Left renal pelvis (tissue), 4 donors: ENCODE measurements at places on chromosomes 4 and X.

DNA sequence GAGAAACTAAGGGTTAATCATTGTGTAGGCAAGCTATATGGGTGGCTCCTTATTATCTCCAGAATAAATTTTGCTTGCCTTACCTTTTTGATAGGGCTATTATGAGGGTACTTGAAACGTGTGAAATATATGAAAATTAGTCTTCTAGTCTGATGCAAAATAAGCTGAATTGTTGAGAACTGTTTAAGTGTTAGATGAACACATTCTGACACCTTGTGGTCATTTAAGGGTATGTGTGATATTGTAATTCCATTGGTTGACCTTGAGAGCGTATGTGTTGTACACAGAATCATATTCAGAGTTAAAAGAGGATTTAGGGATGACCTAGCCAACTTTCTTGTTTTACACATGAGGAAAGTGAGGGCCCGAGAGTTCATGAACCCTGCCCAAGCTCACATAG lies 44.6 kb upstream of the LINC00632 start:
- DNase-seq: no peak

DNA sequence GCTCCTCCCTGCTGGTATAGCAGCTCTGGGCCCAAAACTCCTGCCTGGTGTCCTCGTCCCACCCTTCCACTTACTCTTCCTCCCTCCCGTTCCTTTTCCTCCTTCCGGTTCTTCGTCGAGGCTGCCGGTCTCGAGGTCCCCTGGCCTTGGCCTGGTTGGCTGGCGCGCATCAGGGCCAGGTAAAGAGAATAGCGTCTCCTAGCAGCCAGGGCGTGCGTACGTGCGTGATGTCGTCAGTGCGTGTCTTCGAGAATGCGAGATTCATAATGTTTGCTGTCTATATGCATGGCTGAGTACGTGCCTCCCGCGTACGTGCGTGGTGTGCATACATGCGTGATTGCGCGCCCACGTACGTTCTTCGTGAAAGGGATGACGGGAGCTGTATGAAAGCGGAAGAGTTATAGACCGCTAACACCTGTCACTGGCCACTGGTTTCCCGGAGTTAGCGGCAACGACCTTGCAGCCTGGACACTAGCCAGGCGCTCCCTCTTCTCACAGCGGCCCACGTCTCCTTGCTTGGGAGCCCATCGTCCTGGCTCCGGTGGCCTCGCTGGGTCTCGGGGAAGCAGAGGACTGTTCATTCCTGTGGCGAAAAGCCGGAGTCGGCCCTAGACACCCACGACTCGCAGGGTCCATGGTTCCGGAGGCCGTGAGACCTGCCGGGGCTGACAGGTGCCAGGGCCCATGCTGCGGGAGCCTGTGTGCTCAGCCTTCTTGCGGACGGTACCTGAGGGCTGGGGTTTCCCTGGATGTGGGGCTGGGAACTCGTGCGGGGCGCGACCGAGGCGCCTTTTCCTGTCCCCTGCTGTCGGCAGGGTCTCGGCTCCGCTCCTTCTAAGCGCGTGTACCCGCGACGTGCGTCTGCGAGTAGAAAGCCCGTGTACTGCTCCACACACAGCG lies at the start of gene EOLA1:
Gene EOLA1 (plus strand): TSS at position 392 of the 900 bp plus-strand sequence. CDS start 4,619 bp downstream, outside the sequence.
- peak; percentile 72 for DNase-seq

DNA sequence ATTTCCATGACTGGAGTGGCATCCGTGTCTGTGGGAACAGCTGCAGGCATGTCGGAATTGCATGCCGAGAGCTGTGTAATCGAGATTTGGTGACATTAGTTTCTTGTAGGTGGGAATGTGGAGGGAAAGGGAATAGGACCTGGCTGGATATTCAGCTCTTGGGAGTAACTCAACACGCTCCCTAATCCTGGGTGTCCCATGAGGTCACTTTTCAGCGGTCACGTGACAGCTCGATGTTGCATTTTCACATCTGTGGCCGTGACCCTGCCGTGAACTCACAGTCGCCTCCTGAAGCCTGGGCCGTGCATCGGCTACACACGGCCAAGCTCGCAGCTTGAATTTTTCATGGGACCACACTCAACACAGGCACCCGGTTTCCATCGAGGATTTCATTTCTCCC lies 25.8 kb upstream of the PSAPL1 start:
- DNase-seq: no peak

GRCh38 chr4:53586121-53586816 lies 5.0 kb downstream of the LNX1 start:
- no peak for DNase-seq

DNA sequence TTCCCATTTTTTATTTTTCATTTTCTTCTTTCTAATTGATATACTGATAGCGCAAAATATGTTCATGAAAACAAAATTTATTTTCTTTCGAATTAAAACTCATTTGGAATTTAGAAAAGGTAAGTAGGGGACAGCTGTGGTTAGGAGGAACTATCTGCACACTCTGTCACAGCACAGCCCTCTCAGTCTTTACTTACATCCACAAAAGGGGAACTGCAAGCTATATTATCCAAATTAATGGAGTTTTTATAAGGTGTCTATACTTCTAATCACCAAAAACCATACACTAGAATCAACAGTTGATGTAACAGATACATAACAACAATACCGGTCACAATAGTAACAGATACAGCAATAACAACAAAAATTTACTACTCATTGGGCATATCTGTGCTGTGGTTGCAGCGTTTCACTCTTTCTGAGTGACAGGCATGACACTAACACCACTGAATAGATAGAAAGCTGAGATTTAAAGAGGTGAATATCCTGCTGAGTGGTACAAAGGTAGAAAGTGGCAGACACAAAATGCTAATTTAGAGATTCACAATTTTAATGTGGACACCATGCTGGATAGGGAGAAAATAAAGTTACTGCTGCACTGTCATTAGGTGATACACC lies 160.7 kb downstream of the PPP3CA start:
- DNase-seq: no peak

DNA sequence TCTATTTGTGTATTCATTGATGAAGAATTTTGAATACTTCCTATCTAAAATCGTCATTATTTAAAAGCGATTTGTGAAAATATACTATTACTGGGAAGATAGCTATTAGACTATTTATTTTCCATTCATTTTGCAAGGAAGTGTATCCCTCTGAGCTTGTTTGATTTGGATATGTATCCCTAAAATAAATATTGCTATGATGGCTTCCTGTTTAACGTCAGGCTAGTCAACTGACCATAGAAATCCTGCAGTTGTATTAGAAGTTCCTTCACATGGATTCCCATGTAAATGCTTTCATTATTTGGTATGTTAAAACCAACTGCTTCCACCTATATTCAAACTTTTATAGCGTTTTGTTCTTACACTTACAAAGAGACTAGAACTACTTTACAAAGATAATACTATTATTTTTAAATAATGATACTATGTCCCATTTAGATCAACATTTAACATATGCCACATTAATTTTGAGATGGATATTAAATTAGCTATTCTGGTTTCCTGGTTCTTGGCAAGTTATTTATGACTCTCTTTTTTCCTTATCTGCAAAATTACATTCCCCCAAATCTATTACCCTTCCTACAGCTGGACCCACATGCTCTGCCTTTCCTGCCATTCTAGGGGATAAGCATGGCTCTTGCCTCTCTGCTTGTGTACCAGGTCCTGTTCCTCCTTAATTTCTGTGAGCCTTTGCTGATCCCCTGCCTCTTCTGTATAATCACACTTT lies 26.7 kb upstream of the PDE5A start:
- DNase-seq: no peak

DNA sequence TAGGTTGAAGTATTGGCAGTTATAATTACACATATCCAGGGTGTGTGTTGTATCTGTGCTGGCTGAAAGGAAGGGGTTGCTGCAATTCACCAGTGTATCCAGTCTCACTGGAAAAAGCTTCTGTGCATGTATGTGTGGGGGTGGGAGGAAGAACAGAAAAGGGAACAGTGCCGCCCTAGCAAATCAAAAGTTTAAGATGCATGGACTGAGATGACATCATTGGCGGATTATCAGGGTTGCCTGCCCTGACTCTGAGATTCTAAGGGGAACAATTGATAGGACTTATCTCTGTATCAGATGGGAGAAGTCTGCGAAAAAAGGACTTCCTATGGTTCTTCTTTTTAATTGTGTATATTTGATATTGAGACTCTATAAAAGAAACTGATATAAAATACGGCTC lies 3.5 kb downstream of the SLC25A43 start:
- no peak for DNase-seq

GRCh38 chrX:10146346-10146745 lies 10.4 kb upstream of the CLCN4 start:
- no peak for DNase-seq

DNA sequence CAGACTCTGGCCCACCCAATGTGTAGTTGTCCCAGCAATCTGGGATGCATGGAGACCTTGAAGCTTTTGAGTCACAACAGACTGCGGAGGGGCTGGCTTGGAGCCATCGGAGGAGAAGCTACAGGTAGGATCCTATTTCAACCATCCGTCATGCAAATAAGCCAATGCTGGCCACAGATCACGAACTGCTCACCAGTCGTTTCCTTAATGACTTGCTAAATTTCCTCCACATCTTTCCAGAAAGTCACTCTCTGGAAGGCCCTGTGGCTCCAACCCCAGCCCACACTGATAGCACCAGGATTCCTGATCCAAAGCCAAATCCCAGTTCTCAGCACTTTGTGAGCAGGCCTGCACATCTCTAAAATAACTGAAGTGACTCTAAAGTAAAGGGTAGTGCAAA lies 321.3 kb downstream of the RAB28 start:
- DNase-seq: no peak

- DNase-seq: no peak
Observed at GRCh38 chr4:172103456-172103855, 290.3 kb downstream of the GALNTL6 start.

GRCh38 chr4:19659101-19659500 lies 592.6 kb upstream of the SLIT2 start:
- no peak for DNase-seq

GRCh38 chrX:28586981-28587551 lies at the start of gene IL1RAPL1:
Gene IL1RAPL1, plus strand, starts transcription at chrX:28587446.
- DNase-seq: no peak

DNA sequence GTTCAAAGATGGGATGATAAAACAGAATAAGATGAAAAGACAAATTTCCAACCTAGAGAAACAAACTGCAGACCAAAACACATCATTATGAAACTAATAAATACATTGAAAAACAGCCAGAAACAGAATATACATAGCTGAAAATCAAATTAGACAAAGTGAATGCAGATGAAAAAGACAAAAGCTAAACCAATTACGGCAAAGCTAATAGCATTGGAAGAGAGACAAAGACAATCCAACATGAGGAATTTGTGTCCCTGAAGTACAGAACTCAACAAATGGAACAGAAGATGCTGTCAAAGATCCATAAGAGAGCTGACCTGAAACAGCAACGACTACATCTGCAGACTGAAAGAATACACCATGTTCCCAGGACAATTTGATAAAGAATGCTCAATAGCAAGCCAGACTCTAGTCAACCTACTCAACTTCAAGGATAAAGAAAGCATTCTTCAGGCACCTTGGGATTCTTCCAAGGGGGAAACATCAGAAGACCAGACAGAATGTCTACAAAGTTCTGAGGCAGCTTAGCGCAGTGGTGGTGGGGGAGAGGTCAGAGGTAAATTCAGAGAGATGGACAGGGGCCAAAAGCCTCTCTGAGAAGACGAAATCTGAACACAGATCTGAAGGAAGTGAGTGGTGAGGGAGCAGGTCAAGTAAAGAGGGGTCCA lies 27.4 kb upstream of the IRAK1 start:
- DNase-seq: no peak

DNA sequence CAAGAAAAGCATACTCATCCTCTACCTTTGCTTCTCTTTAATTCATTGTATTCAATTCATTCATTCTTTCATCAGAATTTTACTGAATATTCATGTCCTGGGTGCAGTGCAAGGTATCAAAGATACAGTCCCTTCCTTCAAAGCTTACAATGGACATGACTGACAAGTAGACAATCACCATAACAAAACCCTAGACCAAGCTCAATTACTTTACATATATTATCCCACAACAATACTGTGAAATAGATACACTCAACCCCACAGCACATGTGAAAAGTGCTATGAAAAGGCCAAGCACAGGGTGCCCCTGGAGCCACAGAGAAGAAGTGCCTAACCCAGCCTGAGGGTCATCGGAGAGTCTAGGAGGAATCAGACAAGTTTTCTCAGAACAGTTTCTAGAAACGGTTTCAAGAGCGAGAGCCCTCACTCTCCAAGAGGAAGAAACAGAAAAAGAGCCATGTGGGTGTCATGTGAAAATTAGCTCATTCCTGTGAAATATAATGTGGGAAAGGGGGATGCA lies 15.3 kb downstream of the AMBN start:
- no peak for DNase-seq

GRCh38 chrX:80550722-80551121 lies 130.5 kb downstream of the TENT5D start:
- no peak for DNase-seq

- DNase-seq: no peak
Observed at GRCh38 chr4:173046144-173046543, 122.5 kb upstream of the GALNT7 start.

- no peak for DNase-seq
Observed at GRCh38 chr4:88964450-88964849, 92.5 kb downstream of the FAM13A start.

- no peak for DNase-seq
Observed at GRCh38 chrX:12366440-12366839, 228.2 kb downstream of the FRMPD4 start.

DNA sequence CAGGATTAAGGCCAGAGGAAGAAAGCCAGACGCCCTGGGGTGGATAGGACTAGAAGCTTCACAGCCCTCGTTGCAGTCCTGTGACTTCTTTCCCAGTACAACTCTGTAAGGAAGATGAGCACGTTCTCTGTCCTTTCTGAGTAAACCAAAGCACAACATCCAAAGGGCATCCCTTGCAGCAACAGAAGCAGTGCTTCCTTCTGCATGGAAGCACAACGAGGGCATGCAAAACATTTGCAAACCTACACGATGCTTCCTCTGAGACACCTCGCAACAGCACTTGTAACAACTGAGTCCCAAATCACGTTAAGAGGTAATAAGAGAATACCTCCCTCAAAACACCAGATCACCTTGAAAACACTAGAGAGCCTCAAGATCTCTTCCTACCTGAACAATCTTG lies 335.7 kb upstream of the RASGEF1B start:
- no peak for DNase-seq

GRCh38 chr4:40672528-40673522 lies 43.2 kb upstream of the RBM47 start:
- no peak for DNase-seq

DNA sequence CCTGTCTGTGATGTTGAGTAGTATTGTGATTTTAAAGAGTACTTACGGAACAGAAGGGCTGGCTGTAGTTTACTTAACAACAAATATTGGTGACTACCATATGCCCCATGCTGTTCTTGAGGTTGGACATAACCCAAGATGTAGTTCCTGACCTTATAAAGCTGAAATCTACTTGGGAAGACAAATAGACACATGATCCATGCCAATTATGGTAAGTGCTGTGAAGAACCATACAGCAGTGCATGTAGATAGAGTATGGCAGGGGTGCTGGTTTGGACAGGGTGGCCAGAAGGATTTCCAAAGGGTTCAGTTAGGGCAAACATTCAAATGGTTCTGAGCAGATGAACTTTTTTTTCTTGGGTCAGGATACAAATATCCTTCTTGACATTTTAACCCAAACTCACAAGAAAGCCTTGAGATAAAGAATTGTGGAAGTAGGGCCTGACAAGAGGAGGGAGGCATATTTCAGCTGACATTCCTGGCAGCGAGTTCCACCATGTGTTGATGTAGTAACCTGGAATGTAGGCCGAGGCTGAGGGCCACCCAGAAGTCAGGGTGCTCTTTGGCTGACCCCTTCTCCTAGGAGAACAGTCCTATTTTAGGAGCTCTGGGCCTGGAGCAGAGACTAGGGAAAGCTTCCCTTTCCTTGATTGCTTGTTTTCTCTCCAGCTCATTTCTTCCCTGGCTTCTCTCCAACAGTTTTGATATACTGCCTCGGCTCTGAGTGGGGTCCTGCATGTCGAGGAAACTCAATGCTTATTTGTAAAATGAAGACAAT lies 74.2 kb downstream of the FREM3 start:
- DNase-seq: peak; percentile 70
